ENCODE measurements at places on chromosomes 6 and 20.
A peak's percentile ranks its signal among the peaks of the same experiment; 100 is the strongest.

- peak; percentile 29 for DNase-seq
These were observed 59.6 kb downstream of the RAB44 start for GRCh38 chr6:36757206-36757605.

GRCh38 chr6:85412911-85413430 lies 36.9 kb upstream of the NT5E start:
- DNase-seq, result no peak

DNA sequence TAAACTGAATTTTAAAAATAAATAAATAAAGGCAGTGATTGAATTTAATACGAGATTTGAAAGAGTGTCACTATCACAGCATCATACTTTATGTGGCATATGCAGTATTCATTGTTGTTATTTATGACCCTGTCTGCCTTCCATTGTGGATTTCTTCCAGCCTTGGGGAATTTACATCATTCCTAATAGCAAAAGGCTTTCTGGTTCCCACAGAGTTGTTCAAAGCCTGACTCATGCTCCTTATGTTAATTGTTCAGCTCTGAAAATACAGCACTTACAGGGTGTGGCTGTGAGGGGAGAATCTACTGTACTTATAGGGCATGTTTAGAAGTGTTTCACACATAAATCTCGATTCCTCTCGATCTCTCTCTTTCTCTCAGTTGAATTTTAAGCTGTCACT lies 54.4 kb downstream of the JAG1 start:
- no peak for DNase-seq

GRCh38 chr6:157512382-157512682 lies 131.3 kb downstream of the ZDHHC14 start:
- no peak for DNase-seq

GRCh38 chr20:19212469-19212815 lies at the start of gene SLC24A3:
Gene SLC24A3 (plus strand): TSS chr20:19212642.
- no peak for DNase-seq

DNA sequence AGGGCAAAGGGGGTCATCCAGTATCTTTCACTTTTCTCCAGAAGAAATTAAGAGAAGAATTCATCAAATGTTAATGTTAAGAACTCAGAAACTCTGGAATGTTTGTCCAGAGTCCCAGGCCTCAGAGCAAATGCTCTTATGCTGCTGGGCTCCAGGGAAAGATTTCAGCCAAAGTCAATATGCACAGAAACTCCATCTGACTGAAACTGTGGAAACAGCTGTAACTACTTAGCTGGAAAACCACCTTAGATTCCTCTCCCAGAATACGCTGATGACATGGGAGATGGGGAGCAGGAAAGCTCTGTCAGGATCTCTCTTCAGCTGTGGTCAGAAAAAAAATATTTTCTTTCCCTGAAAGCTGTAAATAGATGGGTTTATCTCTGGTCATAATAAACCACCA lies 559.6 kb downstream of the RFPL4B start:
- DNase-seq, result no peak

DNA sequence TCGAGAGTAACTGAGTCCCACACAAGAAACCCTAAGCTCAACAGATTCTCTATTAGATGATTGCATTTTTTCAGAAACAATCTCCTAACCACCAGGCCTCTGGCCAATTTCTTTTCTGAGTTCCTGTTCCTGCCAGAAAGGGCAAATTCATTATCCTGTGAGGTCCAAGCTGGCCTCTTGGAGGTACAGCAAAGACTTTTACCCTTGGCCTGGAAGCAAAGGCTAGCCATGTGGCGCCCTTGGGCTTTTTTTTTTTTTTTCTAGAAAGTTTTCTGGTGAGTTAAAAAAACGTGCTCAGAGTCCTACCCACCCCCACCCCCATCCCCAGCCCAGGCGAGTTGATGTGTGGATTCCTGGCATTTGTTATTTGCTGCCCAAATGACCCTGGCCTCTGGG lies 59.0 kb upstream of the EEF1A1 start:
- DNase-seq, result no peak

GRCh38 chr6:27130668-27131428 lies 116.7 kb upstream of the PRSS16 start:
- no peak for DNase-seq

GRCh38 chr6:102137859-102138258 lies 744.4 kb downstream of the GRIK2 start:
- no peak for DNase-seq

GRCh38 chr20:37296371-37296770 lies 6.9 kb downstream of the MANBAL start:
- DNase-seq, result no peak
